Kidney capillary endothelial cell (primary cell): ENCODE measurements at places on chromosomes 5 and 9.

- peak; percentile 37 for DNase-seq
These were observed 124.7 kb upstream of the TBC1D2 start for GRCh38 chr9:98380065-98380681.

DNA sequence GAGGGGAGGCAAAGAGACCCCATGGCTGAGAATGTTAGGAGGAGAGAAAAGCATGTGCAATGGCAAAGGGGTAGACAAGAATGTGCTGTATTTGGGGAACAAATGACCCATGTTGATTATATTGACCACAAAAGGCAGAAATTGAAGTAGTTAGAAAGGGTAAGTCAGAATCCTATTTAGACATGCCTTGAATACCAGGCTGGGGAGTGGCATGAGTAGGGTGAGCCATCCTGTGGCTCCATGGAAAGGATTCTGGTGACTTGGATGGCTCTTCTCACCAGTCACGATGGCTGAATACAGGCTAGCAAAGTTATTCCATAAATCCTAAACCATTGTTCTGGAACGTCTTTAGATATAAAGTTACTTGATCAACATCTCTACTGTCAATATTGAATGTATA is 73.4 kb upstream of the MEF2C start:
- DNase-seq: no peak

DNA sequence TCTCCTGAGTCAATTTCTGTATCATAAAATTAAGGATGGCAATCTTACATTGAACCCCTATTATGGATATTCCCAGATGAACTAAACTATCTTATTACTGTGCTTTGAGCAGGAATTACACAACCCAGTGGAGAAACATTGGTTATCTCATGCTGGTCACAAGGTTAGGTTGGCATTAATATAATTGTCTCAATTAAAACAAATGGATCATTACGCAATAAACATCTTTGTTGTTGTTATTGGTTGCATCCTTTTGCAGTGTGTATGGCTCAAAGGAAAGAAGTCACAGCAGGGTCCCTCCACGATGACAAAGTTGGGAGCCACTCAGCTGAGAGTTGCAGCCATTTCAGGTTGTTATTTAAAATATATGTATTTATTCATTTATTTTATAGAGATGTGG is 297.0 kb upstream of the KLF4 start:
- DNase-seq: no peak

- no peak for DNase-seq
These were observed 547.1 kb downstream of the CCDC171 start for GRCh38 chr9:16099732-16100536.

- DNase-seq: no peak
These were observed 170.7 kb downstream of the RANBP17 start for GRCh38 chr5:171032435-171032973.

DNA sequence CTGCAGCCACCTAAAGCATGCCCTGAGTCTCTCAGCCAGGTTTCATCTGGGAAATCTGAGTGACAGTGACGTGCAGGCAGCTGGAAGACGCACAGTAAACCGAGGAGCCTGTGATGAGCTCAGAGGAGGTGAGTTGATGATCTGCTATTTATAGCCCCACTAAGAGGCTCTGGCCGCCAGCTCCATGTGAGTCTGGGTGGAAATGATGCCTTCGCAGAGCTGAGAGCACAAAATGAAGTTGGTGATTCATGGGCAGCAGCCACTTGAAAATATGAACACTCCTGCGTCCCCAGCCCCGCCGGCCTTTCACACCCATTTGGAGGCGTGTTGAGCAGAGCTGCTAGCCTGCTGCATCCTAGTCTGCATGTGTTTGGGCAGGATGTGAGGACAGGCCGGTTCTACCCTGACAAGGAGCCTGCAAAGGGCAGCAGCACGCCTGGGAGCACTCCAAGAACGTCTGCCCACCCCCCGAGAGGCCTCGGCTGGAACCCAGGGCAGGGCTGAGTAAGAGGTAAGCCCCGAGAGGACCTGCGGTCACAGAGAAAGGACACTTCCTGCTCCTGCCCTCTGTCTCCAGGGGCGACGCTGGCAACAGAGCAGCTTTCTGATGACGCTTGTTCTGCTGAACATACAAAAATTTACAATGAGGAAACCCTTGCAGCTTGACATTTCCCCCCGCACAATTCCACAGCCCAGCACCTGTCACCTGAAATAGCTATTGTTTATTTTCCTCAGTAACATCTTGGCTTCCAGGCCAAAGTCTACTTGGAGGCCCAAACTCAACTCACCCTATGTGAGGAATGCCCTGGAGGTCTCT is 25.1 kb upstream of the CDKN2AIPNL start:
- DNase-seq: peak; percentile 73

DNA sequence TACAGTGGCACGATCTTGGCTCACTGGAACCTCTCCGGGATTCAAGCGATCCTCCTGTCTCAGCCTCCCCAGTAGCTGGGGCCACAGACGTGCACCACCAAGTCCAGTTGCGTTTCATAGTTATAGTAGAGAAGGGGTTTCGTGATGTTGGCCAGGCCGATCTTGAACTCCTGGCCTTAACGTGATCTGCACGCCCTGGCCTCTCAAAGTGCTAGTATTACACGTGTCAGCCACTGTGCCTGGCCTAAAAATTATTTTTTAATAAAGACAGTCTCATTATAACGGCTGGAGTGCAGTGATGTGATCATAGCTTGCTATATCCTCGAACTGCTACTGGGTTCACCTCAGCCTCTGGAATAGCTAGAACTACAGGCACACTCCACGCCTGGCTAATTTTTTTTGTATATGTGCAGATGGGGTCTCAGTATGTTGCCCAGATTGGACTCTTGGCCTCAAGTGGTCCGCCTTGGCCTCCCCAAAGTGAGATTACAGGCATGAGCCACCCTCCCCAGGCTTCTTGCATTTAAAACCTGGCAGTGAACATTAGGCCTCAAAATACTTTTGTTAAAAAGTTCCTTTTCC is 4.4 kb downstream of the NPM1 start:
- DNase-seq: no peak

- peak; percentile 68 for DNase-seq
These were observed 153.1 kb downstream of the PCSK1 start for GRCh38 chr5:96279801-96280542.

DNA sequence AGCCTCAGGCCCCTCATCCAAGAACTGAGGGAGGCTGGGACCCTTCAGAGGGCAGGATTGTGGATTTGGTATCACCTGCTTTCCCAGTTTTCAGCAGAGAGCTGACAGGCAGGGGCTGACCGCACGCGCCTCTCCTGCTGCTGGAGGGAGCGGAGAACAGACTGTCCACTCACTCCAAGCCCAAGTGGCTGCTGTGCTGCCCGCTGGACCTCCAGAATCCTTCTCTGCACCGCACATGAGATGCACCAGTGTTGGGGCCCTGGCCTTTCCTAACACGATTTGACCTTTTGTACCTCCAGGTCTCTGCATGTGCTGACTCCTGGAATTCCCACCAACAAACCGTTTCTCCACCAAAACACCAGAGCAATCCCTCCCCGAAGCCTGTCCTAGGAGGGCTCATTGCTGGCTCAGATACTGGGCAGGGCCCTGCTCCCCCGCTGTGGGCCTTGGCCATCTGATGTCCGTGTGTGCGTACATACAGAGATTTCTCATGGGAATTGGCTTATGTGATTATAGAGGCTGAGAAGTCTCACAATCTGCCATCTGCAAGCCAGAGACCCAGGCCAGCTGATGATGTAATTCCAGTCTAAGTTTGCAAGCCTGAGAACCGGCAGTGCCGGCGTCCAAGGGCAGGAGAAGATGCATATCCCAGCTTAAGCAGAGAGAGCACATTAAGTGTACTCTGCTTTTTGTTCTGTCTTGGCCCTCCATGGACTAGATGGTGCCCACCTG is 141.7 kb downstream of the GADD45G start:
- no peak for DNase-seq

GRCh38 chr5:127411381-127411780 is 106.1 kb upstream of the PRRC1 start:
- DNase-seq: no peak

- DNase-seq: no peak
These were observed 452.1 kb upstream of the RGMB start for GRCh38 chr5:98321361-98321760.

DNA sequence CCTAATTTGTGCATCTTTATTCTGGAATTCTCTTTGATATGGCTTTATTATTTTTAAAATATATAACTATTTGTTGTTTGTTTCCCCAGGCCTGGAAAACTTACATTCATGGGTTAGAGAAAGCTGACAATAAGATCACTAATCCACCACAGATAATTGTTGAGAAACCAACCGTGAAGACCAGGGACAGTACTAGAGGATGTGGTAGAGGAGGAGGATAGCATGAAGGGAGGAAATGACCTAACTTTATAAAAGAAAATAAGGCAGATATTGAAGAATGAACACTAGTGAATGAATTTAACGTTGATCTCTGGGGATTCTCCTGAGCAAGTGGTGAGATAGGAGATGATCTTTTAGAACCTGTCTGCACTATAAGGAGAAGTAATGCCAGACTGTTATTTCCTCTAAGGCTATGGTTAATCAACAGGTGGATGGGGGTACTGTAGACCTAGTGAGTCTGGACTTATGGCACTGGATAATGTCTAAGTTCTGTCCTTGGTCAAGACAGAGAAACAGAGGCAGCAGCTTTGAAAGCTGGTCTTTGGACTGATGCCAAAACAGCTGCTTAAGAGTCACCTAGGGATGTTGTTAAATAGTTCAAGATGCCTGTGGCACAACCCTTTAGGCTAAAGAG is 52.4 kb downstream of the NREP start:
- DNase-seq: no peak

DNA sequence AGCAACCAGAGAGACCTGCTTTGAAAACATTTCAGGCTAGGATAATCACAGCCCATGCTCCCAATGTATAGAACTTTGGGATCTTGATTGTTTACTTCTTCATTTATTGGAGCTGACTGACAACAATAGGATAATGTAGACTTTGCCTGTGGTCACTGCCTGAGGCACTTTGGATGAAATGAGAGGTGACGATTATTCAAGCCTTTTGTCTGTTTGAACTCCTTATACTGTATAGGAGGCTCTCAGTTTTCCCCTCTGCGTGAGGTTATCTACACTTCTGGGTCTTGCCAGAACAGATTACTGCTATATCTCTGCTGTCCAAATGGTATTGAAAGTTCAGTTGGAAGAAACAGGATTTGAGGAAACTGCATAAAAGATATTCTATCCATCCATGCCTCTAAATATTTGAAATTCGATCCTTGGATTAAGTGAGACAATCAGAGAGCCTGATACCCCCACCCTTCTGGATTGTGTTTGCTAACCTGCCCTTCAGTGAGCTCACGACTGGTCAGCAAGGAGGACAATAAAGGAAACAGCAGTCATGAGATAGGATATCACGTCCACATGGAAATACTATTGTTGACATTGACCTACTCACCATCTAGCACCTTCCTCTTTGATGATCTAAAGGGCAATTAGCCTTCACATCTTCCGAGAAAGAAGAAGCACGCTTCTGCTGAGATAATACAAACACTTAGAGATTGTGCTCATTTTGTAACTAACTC is 98.1 kb downstream of the DOCK8 start:
- peak; percentile 42 for DNase-seq

DNA sequence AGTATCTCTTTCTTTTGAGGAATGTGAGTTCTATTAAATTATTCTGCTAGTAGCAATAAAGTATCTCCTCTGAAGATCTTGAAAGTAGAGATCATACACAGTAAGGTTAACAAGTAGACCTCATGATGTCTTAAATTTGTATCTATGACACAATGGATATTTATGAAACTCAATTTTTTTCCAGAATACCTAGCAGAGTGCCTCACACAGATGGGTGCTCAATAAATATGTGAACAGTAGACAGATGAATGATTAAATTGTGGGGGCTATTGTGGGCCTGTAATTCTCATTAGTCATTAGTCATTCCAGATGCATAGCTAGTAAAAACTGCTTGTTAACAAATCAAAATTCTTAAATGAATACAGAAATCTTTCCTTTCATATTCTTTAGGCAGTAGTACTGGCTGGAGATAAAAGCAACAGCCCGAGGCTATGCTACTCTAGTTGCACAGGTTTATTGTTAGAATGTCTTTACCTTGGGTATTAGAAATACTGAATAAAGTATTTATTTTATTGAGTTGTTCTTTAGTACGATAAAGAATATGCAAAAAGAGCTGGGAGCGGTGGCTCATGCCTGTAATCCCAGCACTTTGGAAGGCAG is 22.0 kb downstream of the CHD1 start:
- no peak for DNase-seq

GRCh38 chr5:18036531-18036930 is 402.3 kb downstream of the TAF11L14 start:
- DNase-seq: no peak

GRCh38 chr5:93163010-93163663 is 417.9 kb downstream of the NR2F1-AS1 start:
- peak; percentile 93 for DNase-seq

GRCh38 chr5:32280656-32281081 is 32.1 kb downstream of the MTMR12 start:
- DNase-seq: no peak

DNA sequence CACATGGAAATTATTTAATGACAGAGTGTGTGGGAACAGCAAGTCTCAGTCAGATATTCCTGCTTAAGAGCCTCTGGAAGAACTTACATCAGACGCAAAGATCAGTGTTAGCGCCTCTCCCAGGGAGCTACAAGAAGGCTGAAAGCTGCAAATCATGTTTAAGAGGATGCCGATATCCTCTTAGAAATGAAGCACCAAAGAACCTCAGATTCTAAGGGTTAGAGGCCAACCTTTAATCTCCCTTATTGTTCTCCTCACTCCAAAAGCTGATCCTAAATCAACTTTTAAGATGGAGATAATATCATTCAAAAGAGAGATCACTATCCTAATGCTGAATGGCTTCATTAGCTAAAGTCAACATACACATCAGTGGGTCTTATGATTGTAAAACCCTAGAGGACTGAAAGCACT is 160.6 kb downstream of the NFIB start:
- DNase-seq: no peak

DNA sequence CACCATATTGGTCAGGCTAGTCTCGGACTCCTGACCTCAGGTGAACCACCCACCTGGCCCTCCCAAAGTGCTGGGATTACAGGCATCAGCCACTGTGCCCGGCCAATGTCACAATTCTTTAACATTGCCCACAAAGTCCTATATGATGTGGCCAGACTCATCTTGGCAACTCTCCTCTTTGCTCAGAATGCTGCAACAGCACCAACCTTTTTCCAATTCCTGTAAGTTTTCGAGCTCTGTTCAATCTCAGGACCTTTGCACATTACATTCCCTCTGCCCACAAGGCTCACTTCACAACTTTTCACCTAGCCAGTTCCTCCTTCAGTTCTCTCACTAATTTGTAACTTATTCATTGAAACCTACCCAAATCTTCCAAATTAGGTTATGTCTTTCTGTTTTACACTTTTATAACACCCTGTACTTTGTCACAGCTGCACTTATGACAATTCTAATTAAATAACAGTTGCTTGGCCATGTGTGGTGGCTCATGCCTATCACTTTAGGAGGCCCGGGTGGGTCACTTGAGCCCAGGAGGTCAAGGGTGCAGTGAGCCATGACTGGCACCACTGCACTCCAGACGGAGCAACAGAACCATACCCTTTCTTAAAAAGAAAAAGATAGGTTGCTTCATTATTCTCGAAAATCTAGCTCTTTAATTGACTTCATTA is 30.9 kb upstream of the GLDC start:
- no peak for DNase-seq
